ENCODE measurements at places on chromosomes 7 and 10.

GRCh38 chr7:137832382-137832781, 14.4 kb downstream of the DGKI start:
- DNase-seq = no peak

GRCh38 chr7:37901236-37901827, 15.3 kb downstream of the SFRP4 start:
- no peak for DNase-seq

DNA sequence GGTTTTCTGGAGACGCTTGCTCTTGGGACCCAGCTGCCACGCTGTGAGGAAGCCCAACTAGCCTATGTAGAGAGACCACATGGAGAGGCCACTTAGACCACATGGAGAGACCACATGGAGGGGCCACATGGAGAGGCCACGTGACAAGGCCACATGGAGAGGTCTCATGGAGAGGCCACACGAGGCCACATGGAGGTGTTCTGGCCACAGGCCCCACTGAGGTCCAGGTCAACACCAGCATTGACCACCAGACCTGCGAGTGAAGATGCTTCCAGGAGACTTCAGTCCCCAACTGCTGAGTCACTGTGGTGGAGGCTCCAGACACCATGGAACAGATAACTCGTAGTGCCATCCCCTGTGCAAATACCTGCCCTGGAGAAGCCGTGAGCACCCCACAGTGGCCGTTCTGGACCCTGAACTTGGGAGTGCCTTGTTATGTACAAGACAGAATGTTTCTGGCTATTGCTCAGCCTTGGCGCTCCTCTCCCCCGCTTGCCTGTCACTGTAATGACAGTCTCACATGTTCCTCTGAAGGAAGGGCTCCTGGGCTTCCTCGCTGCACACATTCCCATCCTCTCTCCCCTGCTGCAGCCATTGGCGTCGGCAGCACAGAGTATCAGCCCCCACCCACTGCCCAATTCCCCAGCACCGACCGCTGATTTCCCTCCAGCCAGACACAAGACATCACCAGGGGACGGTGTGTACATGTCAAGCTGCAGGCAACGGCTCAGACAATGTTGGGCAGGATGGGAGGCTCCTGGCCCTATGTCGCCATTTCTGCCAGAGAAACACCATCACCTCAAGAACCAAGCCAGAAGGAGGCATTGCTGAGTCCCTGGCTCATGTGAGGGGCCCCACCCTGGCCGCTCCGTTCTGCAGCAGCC, 49.0 kb upstream of the TNRC18 start:
- no peak for DNase-seq

DNA sequence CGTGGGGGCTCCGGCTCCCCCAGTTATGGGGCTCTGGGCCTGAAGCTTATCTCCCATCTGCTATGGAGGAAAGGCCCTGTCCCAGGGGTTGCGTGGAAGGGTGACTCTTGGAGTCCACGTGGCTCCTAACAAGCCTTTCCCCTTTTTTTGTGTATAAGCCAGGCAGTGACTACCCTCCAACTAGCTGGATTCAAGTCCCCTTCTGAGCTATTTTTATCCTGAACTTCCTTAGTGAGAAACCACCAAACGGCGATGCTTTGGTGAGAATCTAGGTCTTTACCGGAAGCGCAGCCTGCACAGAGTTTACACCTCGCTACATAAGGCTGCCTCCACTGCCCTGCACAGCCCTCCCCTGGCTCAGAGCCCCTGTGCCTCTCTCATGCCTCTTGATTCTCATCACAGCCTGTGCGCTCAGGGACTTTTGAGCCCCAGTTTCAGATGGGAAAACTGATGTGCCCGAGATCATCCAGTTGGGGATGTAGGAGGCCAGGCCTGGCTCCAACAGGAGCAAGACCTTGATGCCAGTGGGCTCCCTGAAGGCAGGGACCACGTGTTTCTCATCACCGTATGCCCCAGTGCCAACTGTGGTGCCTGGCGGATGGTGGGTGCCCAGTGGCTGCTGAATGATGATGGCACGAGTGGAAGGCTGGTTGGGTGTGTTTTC, 102.3 kb upstream of the PPIF start:
- no peak for DNase-seq

- no peak for DNase-seq
Observed at GRCh38 chr7:141511676-141512396, 39.4 kb upstream of the AGK start.

- DNase-seq = no peak
Observed at GRCh38 chr10:49534670-49535381, 4.1 kb downstream of the ERCC6 start.

- DNase-seq = no peak
Observed at GRCh38 chr10:20474064-20474463, 423.0 kb downstream of the NEBL start.

GRCh38 chr7:28016297-28016696, 164.3 kb downstream of the JAZF1 start:
- DNase-seq = no peak

DNA sequence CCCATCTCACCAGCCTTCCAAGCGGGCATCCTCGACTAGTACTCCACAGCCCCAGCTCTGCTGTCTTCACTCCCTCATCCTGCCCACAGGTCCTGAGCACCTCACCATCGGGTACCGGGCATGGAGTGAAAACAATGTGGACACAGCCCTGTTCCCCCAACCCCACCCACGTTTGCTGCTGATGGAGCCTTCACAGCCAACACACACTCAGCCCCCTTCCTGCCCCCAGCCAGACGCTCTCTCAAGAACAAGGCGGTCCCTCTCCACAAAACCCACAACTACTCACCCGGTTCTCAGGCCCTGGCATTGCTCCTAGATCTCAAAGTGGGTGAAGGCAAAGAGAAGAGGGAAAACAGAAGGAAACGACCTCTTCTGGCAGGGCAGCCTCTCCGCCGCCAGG, 56.1 kb downstream of the SLIT1 start:
- no peak for DNase-seq

GRCh38 chr10:692682-693351, 3.3 kb upstream of the DIP2C start:
- DNase-seq = no peak

GRCh38 chr7:11591055-11591633, 240.9 kb downstream of the THSD7A start:
- no peak for DNase-seq

DNA sequence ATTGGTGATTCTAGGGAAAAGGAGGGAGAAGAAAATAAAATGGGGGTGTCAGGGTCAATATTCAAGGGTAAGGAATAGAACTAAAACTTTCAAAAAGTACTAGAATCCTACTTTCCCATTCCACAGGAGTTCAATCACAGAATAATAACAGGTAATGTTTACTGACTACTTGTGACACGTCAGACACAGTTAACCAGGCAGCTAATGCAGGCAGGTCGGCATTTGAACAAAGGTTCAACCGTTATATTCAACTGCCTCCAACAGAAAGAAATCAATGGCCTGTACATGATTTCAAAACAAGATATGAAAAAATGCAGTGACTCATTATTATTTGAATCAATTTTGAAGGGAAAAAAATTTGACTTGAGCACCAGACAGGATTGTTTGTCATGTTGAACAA, 3.1 kb downstream of the ASB15 start:
- no peak for DNase-seq

DNA sequence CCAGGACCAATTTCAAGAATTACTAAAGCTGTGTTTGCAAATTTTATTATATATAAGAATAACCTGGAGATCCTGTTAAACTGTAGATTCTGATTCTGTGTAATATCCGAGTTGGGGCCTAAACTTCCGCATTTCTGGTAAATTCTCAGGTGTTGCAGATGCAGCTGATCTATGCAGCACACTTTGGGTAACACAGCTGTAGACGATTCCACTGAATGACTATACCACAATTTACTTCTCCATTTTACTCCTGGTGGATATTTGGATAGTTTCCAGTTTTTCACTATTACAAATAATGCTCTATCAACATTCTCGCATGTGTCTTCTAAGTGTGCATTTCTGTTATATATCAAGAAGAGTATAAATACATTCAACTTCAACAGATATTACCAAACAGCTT, 7.5 kb downstream of the GDI2 start:
- DNase-seq = no peak

GRCh38 chr7:5282543-5283316, at the start of gene SLC29A4:
SLC29A4 (plus strand) TSS chr7:5282943; CDS start chr7:5287817, 4,874 bp downstream.
- peak; percentile 21 for DNase-seq
